ENCODE measurements at places on chromosomes 13 and 19. TPM values are rescaled to one million over a fixed set of nuclear protein-coding genes. Genes with fewer than 3 reads are reported as not detected.

Gene ZNF415
- 27.3 TPM for total RNA-seq

Gene CASP14
- not detected for total RNA-seq

Gene PRR20D
- total RNA-seq: not detected

Gene CBLC
- 0.38 TPM for total RNA-seq

Gene ZNF844
- 11.4 TPM for total RNA-seq

Gene ZNF98
- 1.9 TPM for total RNA-seq

Gene TTC9B
- total RNA-seq: not detected

Gene NCCRP1
- not detected for total RNA-seq

GRCh38 chr13:70964874-70965273 is 856.6 kb upstream of the KLHL1 start:
- H3K4me1 ChIP-seq: no peaks in the 10 kb centered on the region
- no peak overlapping the region for H3K4me3 ChIP-seq
- H3K36me3 ChIP-seq: no peaks in the 10 kb centered on the region
- no peak overlapping the region for H3K27ac ChIP-seq
- no peaks in the 10 kb centered on the region for H3K27me3 ChIP-seq

DNA sequence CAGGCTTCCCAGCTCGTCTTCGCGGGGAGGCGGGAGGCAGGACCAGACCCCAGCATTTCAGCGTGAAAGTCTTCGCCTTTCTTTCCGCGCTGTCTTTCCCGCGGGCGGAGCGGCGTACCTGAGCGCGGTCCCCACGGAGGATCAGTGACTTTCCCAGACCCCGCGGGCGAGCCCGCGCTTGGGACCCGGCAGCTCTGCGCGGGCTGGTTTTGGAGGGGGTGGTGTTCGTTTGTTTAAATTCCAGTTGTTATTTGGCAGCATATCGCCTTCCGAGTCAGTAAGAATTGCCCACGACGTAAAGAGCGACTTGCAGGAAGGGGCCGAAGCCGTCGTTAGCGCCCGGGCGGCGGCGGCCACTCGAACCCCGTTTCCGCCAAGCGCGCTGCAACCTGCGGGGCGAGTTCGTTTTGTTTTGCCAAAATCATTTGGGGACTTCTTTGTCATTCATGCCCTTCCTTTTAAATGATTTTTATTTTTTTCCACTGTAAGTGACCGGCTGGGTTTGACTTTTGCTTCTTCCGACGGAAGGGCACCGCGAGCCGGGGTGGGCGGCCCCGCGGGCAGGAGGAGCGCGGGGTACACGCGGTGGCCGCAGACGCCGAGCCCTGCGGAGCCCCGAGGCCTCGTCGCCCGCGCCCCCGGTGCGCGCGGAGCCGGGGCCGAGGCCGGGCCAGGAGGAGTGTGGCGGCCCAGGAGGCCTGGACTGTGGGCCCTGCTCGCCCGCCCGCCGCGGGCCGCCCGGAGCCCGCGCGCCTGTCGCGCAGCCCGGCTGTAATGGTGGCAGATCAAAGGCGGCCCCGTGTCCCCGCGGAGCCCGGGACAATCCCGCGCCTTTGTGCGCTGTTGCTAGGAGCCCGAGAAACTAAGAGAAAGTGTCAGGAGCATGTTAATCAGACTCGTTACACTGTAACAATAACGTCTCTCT is 75.9 kb downstream of the ZIC5 start:
- H3K36me3 ChIP-seq: no peaks in the 10 kb centered on the region
- H3K27ac ChIP-seq: no peak overlapping the region
- H3K27me3 ChIP-seq: peaks cover 77% of the 10 kb centered on the region
- peak overlapping the region; percentile 6 for H3K4me3 ChIP-seq

- no peaks in the 10 kb centered on the region for H3K27me3 ChIP-seq
- H3K4me3 ChIP-seq: peak overlapping the region; percentile 46
- H3K36me3 ChIP-seq: no peaks in the 10 kb centered on the region
- H3K4me1 ChIP-seq: peaks cover 18% of the 10 kb centered on the region
Observed at GRCh38 chr13:97141564-97142005, 80.5 kb upstream of the MBNL2 start.

GRCh38 chr19:45578861-45579260 is 5.7 kb downstream of the OPA3 start:
- peak overlapping the region; percentile 80 for H3K27ac ChIP-seq
- no peaks in the 10 kb centered on the region for H3K36me3 ChIP-seq
- H3K27me3 ChIP-seq: no peaks in the 10 kb centered on the region

DNA sequence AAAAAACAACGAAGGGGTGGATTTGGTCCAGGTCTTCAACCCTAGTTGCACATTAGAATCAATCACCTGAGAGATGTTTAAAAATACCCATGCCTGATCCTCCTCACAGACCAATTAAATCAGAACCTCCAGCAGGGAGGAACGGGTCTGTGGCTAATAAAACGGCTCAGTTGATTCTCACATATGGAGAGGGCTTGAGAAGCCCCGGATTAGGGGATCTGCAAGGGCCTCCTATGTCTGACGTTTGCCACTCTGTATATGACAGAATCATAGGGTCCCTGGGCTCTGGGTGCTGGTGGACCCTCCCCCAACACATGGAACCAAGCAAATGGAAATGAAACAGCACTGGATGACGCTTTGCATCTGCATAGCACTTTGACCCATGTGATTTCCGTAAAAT is 36.7 kb upstream of the C13orf42 start:
- no peak for DNase-seq
- H3K36me3 ChIP-seq: no peaks in the 10 kb centered on the region
- peaks cover 6% of the 10 kb centered on the region for H3K27me3 ChIP-seq
- H3K4me1 ChIP-seq: no peaks in the 10 kb centered on the region
- H3K4me3 ChIP-seq: no peak overlapping the region

DNA sequence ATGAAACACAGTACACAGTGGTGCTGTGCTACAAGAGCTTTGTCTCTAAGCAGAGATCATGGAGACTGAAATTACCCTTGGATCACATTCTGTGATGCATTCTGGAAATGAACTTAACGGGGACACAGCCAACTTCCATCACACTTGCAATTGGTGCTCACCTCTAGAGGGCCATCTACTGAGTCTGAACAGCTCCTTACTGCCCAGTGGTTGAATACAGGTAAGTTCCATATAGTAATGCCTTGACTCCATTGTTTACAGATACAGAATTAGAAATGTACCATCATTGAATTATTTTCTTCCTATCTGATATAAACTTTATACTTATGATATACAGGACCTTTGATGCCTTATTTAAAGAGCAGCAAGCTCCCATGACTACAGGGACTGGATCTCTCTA is 686.4 kb downstream of the PCDH9 start:
- H3K4me3 ChIP-seq: no peak overlapping the region
- no peak overlapping the region for H3K27ac ChIP-seq
- H3K27me3 ChIP-seq: no peaks in the 10 kb centered on the region
- no peak for DNase-seq
- H3K36me3 ChIP-seq: no peaks in the 10 kb centered on the region

DNA sequence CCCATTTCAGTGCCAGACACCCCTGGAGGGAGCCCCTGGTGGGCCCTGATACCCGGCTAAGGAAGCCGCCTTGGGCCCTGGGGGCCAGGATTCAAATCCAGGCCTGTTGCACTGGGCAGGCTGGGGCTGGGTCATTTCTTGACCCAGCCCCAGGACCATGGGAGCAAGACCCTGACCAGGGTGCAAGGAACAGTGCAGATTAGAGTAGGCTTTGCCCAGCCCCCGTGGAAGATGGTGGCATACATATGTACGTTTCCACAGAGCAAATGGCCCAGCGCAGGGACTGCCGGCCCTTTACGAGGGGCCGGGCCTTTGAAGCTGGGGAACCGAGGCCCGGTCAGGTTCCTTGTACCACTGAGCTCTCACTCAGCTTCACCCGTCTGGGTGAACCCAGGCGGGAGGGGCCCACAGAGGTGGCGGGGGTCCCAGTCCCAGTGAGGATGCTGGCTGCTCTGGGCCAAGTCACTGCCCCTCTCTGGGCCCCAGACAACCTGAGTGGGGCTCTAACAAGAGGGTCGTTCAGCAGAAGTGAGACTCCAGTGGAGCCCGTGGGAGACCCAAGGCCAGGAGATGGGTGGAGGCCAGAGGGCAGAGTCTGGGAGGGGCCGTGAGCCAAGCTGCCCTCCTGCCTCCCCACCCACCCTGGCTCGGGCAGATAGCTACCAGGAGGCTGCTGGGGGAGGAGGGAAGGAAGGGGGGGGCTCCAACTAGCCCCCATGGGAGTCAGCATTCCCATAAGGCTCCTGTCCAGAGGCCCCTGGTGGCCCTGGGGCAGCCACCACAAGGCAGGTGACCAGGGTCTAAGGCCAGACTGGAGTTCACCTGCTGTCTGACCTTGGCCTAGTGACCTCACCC is 2.7 kb downstream of the MKNK2 start:
- H3K4me3 ChIP-seq: peak overlapping the region; percentile 100
- H3K4me1 ChIP-seq: peaks cover 79% of the 10 kb centered on the region
- H3K36me3 ChIP-seq: peaks cover 7% of the 10 kb centered on the region
- peak overlapping the region; percentile 98 for H3K27ac ChIP-seq

DNA sequence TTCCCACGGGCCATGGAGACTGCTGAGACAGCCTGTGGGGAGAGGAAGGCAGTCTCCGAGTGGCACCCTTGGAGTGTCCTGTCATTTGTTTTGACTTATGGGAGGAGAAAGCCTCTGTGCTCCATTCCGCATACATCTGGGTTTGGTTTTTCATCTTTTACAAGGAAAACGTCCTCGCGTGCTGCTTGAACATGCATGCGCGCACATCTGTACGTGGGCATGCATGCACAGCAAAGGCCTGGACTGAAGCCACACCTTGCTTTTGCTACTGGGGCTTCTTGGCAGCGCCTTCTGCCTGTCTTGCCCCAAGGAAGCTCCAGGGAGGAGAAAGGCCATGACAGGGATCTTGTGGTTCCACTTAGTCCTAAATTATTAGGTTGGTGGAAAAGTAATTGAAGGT is 44.0 kb downstream of the SUGP2 start:
- DNase-seq: no peak
- H3K27ac ChIP-seq: no peak overlapping the region
- no peaks in the 10 kb centered on the region for H3K4me1 ChIP-seq
- no peak overlapping the region for H3K4me3 ChIP-seq
- H3K36me3 ChIP-seq: peaks cover 14% of the 10 kb centered on the region
- H3K27me3 ChIP-seq: no peaks in the 10 kb centered on the region

GRCh38 chr19:23095418-23095817 is 21.4 kb upstream of the ZNF730 start:
- DNase-seq: no peak
- no peaks in the 10 kb centered on the region for H3K36me3 ChIP-seq
- H3K4me3 ChIP-seq: no peak overlapping the region
- H3K4me1 ChIP-seq: no peaks in the 10 kb centered on the region

GRCh38 chr13:48817166-48817802 is 158.4 kb upstream of the FNDC3A start:
- no peaks in the 10 kb centered on the region for H3K36me3 ChIP-seq
- no peaks in the 10 kb centered on the region for H3K4me1 ChIP-seq
- no peak for DNase-seq

GRCh38 chr19:55406826-55407549 is 600 bp downstream of the UBE2S start:
- H3K4me3 ChIP-seq: peak overlapping the region; percentile 97
- H3K4me1 ChIP-seq: peaks cover 22% of the 10 kb centered on the region
- H3K36me3 ChIP-seq: peaks cover 41% of the 10 kb centered on the region
- H3K27ac ChIP-seq: peak overlapping the region; percentile 88
- DNase-seq: no peak

DNA sequence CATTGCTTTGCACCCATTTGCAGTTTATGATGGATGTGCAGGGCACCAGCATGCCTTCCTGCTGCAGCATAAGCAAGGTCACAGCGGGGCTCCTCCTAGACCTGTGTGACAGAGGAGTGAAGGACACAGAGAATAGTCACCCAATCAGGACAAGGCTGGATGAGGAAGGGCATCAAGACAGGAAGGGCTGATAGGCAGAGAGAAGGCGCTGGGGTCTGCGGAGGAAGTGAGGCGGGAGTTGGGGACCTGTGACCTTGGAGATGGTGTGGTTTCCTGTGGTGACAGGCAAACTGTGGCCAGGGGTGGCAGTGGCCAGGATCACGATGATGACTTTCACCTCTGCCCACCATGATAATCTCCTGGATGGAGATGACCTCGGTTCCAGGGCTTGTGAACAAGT is 16.4 kb upstream of the KCTD15 start:
- no peak overlapping the region for H3K27ac ChIP-seq
- no peak overlapping the region for H3K4me3 ChIP-seq

DNA sequence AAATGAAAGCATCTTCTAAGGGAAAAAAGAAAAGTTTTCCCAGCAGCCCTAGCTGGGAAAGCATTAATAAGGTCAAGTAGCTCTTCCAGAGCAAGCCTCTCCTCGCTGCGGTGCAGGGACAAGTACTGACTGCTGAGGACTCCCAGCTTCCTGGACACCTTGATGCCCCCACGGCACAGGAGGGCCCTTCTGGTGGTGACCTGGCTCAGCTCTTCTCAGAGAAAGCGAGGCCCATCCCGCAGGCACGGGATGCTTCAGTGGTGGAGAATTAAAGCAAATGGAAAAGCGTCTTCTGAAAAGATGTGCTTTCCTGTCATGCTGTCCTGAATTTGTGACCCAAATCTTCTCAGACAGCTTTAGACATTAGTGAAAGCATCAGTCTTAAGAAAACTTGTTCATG is 38.8 kb upstream of the LATS2 start:
- H3K4me1 ChIP-seq: no peaks in the 10 kb centered on the region
- no peaks in the 10 kb centered on the region for H3K27me3 ChIP-seq
- no peak for DNase-seq
- H3K27ac ChIP-seq: no peak overlapping the region
- no peaks in the 10 kb centered on the region for H3K36me3 ChIP-seq

DNA sequence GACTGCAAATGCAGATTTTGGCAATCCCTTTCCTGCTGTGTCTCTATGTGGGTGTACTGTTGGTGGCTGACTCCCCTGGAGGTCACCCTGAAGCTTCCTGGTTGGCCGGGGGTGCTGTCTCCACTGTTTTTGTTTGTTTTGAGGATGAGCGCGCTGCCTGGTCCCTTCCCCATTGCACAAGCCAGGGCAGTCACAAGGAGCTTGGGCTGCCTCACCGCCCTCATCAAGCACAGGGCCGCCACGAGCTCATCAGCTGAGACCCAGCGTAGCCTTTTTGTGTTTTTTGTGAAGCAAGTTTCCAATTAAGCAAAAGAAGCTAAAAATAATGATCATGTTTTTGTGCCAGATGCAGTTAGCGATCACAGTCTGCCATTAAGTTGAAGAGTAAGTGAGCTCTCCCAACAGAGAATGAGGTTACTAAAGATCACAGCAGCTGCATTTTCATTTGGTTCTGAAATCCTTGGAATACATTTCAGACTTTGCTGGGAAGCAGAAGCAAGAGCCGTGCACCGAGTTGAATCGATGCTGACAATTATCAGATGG is 57.8 kb downstream of the GGACT start:
- H3K27ac ChIP-seq: no peak overlapping the region
- H3K36me3 ChIP-seq: peaks cover 57% of the 10 kb centered on the region
- H3K4me1 ChIP-seq: no peaks in the 10 kb centered on the region
- no peak for DNase-seq

Data from heart right ventricle (tissue), 16 donors.